ENCODE measurements at places on chromosomes 13 and 19. TPM values are rescaled to one million over a fixed set of nuclear protein-coding genes. Genes with fewer than 3 reads are reported as not detected.

FPR3 gene
- total RNA-seq = 9.9 TPM

KIR3DL2 gene
- not detected for total RNA-seq

INTS6 gene
- 34.5 TPM for total RNA-seq

CDC34 gene
- total RNA-seq = 100 TPM

KLK15 gene
- not detected for total RNA-seq

CNN1 gene
- 2,877 TPM for total RNA-seq

TSC22D1 gene
- 263 TPM for total RNA-seq

AMER2 gene
- 0.17 TPM for total RNA-seq

TLE5 gene
- total RNA-seq = 742 TPM

ZNF763 gene
- 7.5 TPM for total RNA-seq

PRR36 gene
- 0.52 TPM for total RNA-seq
